Activated T-cell treated with anti-CD3 and anti-CD28 coated beads for 4 hours (primary cell): ENCODE measurements at places on chromosomes 12 and 14.

DNA sequence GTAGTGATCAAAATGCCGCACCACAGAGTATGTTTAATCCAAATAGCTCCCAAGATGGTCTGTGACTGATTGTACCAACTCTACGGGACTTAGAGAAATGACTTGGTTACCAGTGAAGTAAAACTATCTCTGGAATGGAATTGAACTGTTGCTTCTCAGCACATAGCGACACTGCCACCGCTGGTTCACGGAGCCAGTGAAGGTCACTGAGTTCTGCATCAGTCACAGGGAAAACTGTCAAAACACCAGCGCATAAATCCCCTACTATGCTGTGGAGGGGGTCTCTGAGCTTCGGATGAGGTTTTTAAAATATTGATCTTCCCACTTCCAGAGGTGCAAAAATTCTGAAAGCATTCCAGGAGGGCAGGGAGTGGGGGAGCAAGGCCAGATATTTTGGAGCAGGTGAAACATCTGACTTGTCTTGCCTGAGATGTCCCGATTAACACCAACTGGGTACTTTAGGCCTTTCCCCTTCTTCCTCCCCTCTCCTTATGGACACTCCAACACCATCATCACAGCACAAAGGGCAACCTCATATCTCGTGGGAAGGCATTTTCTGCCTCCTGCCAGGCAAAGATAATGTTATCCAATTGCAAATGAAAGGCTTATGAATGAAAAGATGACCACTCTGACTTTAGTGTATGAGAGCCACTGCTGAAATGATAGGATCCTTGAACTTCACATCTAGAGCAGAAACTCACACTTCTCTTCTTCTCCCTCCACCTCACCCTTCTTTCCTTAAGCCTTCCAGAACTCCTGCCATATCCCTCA lies 2.0 kb upstream of the PLXNC1 start:
- no peak for DNase-seq

GRCh38 chr12:121849211-121849610 lies 9.4 kb downstream of the HPD start:
- DNase-seq: no peak

- DNase-seq: no peak
These were observed 6.2 kb downstream of the IFI27 start for GRCh38 chr14:94116701-94117100.

GRCh38 chr12:124910561-124911478 lies 3.6 kb downstream of the UBC start:
- DNase-seq: no peak

- DNase-seq: no peak
These were observed 57.4 kb downstream of the FSCB start for GRCh38 chr14:44449680-44450079.

DNA sequence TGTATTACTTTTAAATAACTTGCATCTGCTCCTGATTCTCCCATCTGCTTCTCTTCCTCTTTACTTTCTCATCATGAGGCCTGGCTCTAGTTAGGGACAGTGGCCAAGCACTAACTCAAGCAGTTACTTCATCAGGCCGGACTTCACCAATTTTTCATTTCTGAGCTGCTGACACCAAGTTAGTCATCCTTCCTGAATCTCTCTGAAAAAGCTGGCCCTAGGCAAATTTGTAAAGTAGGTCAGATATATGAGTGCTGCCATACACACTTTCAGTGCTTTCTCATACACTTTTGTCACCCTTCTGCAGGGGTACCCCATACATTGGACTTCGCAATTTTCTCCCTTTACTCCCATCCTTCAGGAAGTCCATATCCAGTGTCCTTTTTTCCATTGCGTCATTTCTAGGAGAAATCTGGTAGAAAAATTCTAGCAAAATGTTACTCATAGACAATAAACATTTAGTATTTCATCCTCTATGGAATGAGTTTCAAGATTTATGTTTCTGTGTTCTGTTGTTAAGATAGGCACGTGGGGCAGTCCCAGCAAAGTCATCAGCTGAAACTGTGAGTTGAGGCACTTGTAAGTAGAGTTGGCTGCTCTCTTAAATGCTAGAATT lies 276.8 kb upstream of the TMPO start:
- no peak for DNase-seq

GRCh38 chr12:103933237-103933636 lies 3.0 kb downstream of the HSP90B1 start:
- DNase-seq: no peak
